Suppressor macrophage (primary cell): ENCODE measurements at places on chromosomes 12 and 14.

- no peak for DNase-seq
These were observed 69.4 kb downstream of the ACSM4 start for GRCh38 chr12:7373226-7373625.

GRCh38 chr14:35669782-35670181, 135.8 kb downstream of the INSM2 start:
- no peak for DNase-seq

DNA sequence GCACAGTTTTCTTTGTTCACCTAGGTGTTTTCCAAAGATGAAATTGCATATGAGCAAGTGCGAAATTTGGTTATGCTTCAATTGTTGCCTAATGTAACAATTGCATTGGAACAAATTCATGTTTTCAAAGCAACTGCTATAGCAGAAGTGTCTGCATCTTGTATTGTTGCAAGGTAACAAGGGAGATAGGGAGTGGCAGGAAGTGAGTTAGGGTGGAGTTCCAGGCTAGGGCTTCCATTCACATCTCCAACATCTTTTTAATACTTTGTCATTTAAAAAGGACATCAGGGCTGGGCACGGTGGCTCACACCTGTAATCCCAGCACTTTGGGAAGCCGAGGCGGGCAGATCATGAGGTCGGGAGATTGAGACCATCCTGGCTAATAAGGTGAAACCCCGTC, 312.3 kb upstream of the E2F7 start:
- no peak for DNase-seq

DNA sequence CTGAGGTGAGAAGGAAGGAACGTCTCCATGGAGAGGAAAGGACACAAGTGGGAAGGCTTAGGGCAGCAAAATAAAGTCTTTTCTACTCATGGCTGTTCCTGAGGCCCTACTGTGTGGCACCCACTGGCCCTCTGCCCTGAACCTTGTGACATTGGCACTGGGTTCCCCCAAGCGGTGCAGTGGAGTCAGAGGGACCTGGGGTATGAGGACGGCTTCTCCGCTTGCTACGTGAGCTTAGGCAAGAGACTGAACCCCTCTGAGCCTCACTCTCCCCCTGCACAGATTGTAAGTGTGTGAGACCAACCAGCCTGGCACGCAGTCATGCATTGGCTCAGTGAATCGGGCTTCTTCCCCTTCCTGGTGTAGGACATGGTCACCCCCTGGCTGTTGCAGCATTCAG, 19.7 kb downstream of the SLC6A12 start:
- DNase-seq, result no peak

- DNase-seq, result no peak
These were observed 23.5 kb downstream of the LRCOL1 start for GRCh38 chr12:132586929-132587328.

DNA sequence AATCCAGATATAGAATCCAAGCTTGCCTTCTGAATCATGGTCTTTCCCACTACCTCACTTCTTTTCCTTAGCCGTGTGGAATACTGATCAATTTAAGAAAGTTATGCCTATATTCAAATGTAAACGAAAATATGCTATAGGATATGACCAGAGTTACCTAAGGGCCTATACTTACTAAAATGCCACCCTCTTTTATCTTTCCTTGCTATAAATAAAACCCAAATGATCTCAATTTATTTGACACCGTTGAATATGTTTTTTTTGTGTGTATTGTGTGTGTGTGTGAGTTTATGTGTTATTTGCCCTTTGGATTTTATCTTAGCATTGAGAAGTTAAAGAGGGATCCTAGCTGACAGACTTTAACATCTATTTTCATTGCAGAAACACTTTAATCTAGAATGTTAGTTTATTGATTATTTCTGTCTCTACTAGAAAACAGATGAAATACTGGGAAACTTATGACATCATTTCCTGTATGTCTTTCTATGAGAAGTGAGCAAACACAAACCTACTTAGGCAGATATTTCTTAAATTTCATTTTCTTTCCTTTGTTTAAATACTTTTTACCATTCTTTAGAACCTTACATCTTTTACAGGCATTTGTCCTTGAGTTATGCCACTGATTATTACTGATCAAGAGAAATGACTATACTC, 2.0 kb upstream of the TAS2R9 start:
- DNase-seq, result no peak

GRCh38 chr12:12025799-12026386, 44.8 kb upstream of the BCL2L14 start:
- DNase-seq, result no peak

DNA sequence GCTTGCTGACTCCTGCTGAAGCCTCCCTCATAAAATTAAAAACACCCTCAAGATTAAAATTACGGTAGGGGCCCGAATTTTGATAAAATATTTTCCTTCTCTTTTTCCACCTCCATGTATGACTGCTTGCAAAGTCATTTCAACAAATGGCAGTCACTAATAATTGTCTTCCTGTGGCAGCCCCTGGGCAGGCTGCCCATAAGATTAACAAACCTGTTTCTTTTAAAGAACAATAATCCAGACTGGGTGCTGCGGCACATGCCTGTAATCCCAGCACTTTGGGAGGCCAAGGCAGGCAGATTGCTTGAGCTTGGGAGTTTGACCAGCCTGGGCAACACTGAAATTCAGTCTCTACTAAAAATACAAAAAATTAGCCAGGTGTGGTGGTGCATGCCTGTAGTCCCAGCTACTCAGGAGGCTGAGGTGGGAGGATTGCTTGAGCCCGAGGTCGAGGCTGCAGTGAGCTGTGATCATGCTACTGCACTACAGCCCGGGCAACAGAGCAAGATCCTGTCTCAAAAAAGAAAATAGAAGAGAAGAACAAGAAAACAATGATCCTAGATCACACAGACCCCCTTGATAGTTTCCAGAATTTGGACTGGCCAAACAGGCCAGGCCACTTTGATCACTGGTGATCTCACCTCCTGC, 8.7 kb downstream of the SAV1 start:
- DNase-seq, result no peak

DNA sequence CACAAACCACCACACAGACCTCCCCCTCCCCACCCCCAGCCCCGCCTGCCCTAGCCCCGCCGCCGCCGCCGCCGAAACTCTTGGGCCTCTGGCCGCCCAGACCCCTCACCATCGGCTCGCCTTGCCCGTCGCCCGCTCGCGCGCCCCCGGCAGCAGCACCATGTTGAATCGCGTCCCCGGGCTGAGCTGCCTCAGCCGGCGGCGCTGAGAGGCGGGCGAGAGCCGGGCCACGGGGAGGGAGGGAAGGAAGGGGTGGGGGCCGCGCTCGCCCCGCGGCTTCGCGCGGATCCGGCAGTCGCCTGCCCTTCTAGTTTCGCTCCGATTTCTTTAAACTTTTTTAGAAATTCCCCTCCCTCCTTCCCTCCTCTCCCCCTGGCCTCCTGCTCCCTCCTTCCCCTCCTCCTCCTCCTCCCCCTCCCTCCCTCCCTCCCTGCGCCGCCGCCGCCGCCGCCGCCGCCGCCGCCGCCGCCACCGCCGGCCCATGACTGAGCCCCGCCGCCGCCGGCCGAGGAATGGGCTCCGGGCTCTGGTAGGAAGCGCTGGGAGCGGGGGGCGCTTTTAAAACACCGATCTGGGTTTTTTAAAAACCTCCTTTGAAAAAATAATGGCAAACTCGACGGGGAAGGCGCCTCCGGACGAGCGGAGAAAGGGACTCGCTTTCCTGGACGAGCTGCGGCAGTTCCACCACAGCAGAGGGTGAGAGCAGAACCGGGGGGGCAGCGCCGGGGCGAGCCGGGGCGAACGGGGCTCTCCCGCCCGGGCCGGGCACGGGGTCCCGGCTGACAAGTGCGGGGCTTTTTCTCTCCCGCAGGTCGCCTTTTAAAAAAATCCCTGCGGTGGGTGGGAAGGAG, at the start of gene ARID2:
Gene ARID2, plus strand, starts transcription at position 474 of the 851 bp plus-strand sequence. Its CDS starts 131 bp downstream, at position 605.
- DNase-seq, result peak; percentile 58

- no peak for DNase-seq
These were observed 468.7 kb upstream of the FLRT2 start for GRCh38 chr14:85061256-85061655.

- peak; percentile 20 for DNase-seq
These were observed 87.5 kb downstream of the DUSP16 start for GRCh38 chr12:12474931-12475795.

GRCh38 chr14:33057585-33057984, 118.9 kb downstream of the NPAS3 start:
- no peak for DNase-seq
